ENCODE measurements at places on chromosomes 6 and 20.

DNA sequence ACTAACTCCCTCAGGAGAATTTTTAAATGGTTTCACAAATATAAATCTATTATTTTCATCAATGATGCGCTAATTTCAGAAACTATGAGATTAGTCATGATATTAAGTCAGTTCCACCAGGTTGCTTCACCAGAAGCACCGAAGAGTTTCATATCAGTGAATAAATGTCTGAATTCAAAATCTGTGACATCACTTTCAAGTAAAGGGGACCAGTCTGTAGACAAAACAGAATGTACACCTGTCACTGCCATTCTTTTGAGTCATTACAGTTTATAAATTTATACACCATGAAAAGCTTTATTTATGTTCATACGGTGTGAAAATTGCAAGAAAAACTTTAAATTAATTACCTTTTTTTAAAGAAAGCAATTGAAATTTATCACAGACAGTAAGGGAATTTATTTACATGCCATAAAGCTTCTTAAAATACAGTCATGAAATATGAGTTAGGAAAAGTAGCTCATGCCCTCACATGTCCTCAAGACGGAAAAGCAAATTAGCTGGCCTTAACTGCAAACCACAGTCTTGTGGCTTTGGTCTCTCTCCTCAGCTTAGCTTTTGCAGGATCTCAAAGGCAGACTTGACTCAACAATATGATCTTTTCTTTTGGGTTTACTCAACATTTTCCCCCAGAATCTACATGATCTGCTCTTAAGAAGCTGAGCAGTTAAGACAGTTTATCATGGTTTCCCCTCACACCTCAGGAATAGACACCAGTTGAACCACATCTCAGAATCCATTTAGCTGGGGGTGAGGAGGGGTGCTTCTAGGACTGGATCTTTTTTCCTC is 177.7 kb upstream of the MCHR2 start:
- peak; percentile 47 for DNase-seq

DNA sequence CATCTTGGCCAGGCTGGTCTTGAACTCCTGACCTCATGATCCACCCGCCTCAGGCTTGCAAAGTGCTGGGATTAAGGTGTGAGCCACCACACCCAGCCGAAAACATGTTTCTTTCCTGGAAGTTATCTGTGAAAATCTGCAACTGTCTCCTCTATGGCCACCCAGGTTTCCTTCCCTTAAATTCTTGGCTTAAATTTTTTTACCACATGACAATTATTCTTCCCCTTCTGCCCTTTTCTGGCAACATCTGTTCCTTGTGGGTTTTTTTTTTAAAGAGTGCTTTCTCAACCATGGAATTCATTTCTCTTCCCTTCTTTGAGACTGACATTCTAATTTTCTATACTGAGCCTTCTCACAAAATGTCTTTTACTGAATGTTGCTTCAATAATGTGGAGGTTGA is 59.6 kb downstream of the DOK5 start:
- peak; percentile 56 for DNase-seq

DNA sequence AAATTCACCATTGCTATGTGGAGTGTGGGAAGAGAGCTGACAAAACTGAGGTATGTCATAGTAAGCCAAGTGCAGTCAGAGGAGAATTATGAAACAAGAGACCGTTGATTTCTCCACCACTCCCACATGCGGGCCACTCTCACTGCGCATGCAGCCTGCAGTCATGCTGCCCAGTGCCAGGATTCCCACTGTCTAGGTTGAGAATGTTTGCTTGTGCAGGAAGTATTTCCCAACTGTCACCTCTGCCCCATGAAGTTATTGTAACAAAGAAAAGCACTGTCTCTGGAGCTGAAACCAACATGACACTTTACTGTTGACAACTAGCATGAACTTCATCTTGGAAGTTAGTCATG is 18.7 kb upstream of the SFT2D1 start:
- no peak for DNase-seq

GRCh38 chr6:53912661-53913060 is 117.9 kb downstream of the LRRC1 start:
- DNase-seq: no peak

GRCh38 chr6:52550870-52551269 is 26.0 kb downstream of the TRAM2 start:
- DNase-seq: no peak

DNA sequence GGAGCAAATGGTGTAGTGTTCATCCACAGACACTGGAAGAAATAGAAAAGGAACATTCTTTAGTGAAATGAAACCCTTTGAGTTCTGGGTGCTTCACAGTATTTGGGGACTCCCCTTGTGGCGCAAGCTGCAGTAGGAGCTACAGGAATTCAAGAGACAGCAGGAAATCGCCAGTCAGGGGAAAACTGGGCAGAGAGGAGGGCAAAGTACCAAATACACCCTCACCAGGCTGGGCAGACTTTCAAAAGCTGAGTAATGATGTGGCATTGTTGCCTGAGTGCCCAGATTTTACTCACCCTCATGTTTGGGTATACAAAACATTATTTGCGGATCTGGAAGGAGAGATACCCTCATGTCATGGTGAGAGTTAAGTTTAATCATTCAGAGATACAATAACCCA is 97.9 kb downstream of the SOD2 start:
- no peak for DNase-seq

DNA sequence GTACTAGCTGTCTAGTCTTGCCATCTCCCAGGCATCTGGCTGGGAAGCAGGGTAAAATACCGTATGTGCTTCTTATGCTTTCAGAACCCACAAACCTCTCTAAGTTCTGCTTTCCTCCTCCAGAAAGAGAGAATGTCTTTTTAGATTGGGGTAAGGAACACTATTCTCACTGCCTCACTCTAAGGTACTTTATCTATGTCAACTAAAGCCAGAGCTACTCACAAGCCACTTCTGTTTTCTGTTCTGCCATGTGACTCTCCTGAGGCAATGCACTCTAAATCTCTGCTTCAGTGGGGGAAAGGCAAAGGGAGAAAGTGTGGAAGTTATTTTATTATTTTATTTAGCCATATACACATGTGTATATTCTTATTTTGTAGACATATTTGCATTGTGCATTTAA is 15.6 kb downstream of the MEP1A start:
- DNase-seq: no peak

DNA sequence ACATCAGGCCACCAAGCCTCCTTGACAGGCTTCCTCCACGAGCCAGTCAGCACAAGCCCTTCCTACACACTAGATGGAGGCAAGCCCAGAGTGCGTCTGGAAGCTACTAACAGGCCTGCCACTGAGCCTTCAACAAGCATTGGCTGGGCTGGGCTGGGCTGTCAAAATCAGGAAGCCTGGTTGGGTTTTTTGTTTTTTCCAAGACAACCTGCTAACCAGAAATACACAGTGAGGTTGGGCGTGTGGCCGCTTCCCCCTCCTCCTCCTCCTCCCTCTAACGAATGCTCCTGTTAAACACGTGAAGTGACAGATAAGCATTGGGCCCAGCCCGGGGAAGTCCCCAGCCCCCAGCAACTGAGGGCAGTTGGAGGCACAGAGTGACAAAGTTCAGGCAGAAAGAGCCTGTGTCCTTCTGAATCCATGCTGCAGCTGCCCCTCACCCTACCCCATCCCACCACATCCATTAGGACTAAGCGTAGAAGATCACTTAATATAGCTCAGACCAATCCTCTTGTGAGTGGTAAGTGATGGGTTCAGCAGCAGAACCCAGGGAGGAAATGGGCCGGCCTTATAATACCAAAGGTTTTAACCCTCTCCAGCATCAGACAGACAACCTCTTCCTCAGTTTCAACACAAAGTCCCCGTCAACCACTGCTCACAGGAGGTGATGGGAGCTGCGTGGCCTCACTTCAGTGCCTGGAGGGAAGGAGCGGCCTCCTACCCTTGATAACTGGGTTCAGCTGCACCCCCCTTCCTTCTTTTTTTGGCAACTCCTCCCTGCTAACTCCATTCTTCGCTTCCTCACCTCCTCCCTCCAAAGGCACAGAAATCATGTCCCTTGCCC is 1.1 kb downstream of the NFATC2 start:
- DNase-seq: peak; percentile 97

GRCh38 chr6:151807513-151808370 is at the start of gene ESR1:
Gene ESR1, plus strand, starts transcription at chr6:151807682. Its CDS starts 231 bp downstream, at chr6:151807913.
- no peak for DNase-seq

GRCh38 chr6:151551223-151551857 is 57.5 kb downstream of the CCDC170 start:
- peak; percentile 18 for DNase-seq

GRCh38 chr6:123520217-123520616 is 116.5 kb downstream of the TRDN start:
- DNase-seq: no peak

DNA sequence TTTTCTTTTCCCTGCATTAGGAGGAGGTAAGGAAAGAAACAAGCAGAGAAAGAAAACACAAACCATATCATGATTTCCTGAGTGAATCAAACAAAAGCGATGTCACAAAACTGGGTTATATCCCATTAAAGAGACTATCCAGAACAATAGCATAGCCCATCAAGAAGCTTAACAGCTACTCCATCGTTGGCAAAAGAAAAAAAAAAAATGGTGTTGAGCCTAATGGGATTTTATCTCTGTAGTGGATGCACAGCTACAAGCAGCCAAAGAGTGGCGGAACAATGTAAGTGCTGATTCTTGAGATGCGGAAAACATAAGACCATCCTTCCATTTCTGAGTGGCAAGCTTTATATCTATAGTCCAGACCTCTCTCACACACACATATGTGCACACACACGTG is 106.2 kb upstream of the NRSN1 start:
- DNase-seq: no peak

DNA sequence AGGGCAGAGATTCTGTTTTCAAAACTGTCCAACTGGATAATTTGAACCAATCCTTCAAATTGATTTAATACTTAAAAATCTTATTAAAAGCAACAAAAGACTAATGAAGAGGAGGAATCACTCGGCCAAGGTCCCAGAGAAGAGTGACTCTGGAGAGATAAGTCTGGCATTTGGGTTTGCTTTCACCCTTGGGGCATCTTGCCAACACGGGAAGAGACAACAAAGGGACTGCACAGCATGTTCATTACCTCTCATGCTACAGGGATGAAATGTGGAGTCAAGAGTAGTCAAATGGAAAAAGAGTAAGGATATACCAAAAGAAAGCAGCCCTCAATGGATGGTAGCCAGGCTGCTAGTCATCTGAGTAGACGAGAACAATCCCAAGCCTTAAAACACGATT is 68.2 kb downstream of the KHDRBS2 start:
- no peak for DNase-seq

DNA sequence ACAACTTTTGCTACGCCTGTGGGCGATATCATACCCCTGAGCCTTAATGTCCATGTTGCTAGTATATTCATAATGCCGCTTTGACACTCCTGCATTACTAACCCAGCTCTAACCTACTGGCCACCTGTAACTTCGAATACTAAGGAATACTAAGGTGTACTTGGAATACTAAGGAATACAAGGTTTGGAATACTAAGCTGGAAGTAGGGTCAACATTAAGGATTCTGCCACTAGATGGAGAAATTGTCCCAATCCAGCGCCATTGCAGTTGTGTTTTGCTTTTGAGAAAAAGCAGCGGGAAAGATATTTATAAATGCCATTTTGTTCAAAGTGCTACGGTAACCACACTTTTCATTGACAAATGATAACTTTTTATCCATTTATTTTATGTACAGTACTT is 10.7 kb downstream of the TBXT start:
- no peak for DNase-seq

- DNase-seq: no peak
Observed at GRCh38 chr6:39086711-39087110, 28.3 kb downstream of the SAYSD1 start.

GRCh38 chr6:39231521-39232243 is 2.4 kb upstream of the KCNK5 start:
- no peak for DNase-seq

- DNase-seq: no peak
Observed at GRCh38 chr6:14664621-14665315, 547.2 kb downstream of the CD83 start.

- DNase-seq: no peak
Observed at GRCh38 chr20:59342023-59342957, 41.9 kb downstream of the EDN3 start.

- DNase-seq: no peak
Observed at GRCh38 chr20:62662422-62662821, 20.1 kb downstream of the SLCO4A1 start.

DNA sequence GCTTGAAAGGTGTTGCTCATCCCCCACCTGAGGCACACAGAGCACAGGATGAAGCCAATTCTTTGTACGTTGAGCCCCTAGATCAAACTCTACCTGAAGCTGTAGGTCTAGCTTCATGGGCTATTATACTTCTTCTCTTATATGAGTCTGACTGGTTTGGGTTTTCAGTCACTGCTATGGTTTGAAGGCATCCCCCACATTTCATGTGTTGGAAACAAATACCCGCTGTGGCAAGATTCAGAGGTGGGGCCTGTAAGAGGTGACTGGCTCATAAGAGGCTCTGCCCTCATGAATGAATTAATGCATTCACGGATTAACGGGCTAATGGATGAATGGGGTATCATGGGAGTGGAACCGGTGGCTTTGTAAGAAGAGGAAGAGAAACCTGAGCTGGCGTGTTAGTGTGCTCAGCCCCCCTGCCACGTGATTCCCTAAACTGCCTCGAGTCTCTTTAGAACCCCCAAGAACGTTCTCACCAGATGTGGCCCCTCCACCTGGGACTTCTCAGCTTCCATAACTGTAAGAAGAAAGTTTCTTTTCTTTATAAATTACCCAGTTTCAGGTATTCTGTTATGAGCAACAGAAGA is 39.2 kb downstream of the PREX1 start:
- DNase-seq: no peak

DNA sequence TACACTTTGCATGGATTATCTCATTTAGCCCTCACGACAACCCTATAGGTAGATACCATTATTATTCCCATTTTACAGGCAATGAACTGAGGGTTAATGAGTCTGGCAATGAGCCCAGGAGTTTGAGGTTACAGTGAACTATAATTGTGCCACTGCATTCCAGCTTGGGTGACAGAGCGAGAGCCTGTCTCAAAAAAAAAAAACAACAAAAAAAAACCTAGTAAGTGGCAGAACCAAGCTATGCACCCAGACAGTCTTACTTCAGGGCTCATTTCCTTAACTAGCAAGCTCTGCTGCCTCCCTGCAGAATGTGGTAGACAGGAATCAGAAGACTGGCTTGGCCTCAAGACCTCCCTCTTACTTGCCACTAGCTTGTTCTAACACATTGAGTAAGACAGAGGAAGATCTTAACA is 71.9 kb upstream of the RREB1 start:
- no peak for DNase-seq

DNA sequence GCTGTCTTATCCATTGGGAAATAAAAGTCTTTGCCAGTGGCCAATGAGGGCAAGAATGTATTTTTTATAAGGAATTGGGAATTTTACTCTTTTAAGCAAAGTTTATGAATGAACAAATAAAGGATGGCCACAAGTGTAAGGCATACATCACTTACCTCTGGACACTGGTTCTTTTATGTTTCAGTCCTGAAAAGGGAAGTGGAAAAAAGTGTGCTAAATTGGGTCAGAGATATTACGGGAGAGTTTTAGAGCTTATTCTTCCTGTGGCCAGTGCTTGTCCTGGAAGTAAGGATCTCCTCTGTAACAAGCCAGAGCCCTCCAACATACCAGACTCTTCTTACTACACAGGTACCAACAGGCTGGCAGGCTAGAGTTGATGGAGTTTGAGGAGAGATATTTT is 22.5 kb upstream of the RIPK1 start:
- no peak for DNase-seq
